Sigmoid colon (tissue), 7 donors: ENCODE measurements at places on chromosomes 6 and 20. TPM values are rescaled to one million over a fixed set of nuclear protein-coding genes. Genes with fewer than 3 reads are reported as not detected.

- no peak overlapping the region for H3K4me3 ChIP-seq
- no peak for DNase-seq
- H3K27me3 ChIP-seq = no peaks in the 10 kb centered on the region
- no peak overlapping the region for H3K27ac ChIP-seq
- no peaks in the 10 kb centered on the region for H3K36me3 ChIP-seq
Measured at GRCh38 chr20:22368235-22368634, 216.1 kb downstream of the FOXA2 start.

GRCh38 chr6:15872241-15873103 lies 209.6 kb upstream of the DTNBP1 start:
- H3K27me3 ChIP-seq = no peaks in the 10 kb centered on the region
- H3K27ac ChIP-seq = no peak overlapping the region
- DNase-seq = no peak
- H3K36me3 ChIP-seq = no peaks in the 10 kb centered on the region
- H3K4me1 ChIP-seq = peaks cover 5% of the 10 kb centered on the region

- no peaks in the 10 kb centered on the region for H3K4me1 ChIP-seq
- H3K36me3 ChIP-seq = no peaks in the 10 kb centered on the region
- no peaks in the 10 kb centered on the region for H3K27me3 ChIP-seq
- no peak overlapping the region for H3K4me3 ChIP-seq
Measured at GRCh38 chr6:101918471-101918870, 525.0 kb downstream of the GRIK2 start.

- H3K27me3 ChIP-seq = no peaks in the 10 kb centered on the region
- H3K27ac ChIP-seq = no peak overlapping the region
- no peaks in the 10 kb centered on the region for H3K4me1 ChIP-seq
Measured at GRCh38 chr6:142087950-142088857, 44.5 kb upstream of the GJE1 start.

Gene LY86
- total RNA-seq = 5.9 TPM
